ENCODE measurements at places on chromosomes 2 and 18.

DNA sequence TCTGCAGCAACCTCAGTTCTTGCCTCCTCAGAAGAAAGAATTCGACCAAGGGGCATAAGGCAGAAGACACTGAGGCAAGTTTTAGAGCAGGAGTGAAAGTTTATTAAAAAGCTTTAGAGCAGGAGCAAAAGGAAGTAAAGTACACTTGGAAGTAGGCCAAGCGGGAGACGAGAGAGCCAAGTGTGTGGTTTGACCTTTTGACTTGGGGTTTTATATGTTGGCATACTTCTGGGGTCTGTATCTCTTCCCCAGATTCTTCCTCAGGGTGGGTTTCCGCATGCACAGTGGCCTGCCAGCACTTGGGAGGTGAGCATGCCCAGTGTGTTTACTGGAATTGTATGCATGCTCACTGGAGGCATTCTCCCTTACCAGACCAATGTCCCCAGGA, 59.3 kb upstream of the ANKRD44 start:
- no peak for DNase-seq

DNA sequence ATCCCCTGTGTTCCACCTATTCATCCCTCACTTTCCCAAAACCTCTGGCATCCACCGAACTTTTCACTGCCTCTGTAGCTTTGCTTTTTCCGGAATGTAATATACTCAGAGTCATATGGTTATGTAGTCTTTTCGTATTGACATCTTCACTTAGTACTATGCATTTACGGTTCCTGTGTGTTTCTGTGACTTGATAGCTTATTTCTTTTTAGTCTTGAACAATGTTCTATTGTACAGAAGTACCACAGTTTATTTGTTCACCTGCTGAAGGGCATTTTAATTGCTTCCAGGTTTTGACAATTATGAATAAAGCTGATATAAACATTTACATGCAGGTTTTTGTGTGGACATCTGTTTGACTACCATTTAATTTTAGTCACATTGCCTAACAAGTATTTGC, 154.7 kb upstream of the DOK6 start:
- no peak for DNase-seq

GRCh38 chr18:62987055-62987830, 271.9 kb downstream of the PHLPP1 start:
- DNase-seq: no peak

- DNase-seq: no peak
Observed at GRCh38 chr18:71846716-71847115, 697.4 kb downstream of the CBLN2 start.

GRCh38 chr2:117639401-117639800, 175.1 kb upstream of the DDX18 start:
- DNase-seq: no peak

DNA sequence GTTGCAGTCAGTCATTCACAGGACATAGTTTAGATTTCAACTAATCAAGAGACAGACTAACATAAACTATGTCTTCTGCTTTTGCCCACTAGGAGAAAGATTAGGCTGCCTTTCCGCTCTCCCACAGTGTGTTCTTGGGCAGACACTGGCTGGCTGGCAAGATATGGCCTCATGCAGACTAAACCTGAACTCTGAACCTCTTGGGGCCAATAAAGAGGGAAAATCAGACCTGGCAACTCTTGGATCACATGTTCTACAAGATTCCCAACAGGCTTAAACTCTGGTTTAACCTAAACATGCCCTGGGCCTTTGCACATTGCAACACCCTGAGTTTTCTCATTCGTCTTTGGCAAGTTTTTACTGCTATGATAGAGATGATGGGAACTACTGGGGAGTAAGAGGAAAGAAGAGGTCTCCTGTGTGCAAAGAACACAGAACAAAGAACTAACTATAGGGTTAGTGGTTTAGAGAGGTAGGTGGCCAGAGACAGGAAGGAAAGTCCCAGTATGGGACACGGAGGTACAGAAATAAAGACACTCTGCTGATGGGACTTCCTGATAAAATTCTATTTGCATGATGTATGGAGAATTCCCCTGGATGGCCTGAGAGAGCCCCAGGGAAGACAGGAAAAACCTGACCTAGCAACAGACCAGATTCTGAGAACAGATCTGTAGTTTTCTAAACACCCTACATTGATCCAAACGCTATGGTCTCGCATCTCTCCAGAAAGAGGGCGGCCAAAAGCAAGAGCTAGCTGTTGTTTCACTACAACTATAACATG, 2.0 kb upstream of the ATRAID start:
- no peak for DNase-seq

DNA sequence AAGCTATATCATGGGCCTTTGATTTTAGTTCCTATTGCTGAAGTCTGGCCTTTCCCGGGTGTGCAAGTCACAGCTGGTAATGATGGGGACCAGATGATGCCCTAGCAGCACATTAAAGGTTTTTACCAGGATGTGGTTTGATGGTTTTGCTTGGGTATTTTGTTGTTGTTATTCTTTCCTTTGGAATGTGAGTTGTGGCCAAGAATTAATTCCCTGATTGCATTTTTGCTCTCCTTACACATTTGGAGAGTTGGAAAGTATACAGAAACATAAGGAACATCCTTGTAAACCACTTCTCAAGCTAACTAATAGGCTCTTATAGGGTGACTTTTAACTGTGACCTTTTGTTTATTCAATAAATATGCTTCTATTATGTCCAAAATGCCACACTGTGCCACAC, 154.1 kb upstream of the MMADHC start:
- no peak for DNase-seq

- DNase-seq: no peak
Observed at GRCh38 chr2:8623958-8624591, 57.8 kb upstream of the ID2 start.

- no peak for DNase-seq
Observed at GRCh38 chr2:124953921-124954320, 928.8 kb downstream of the CNTNAP5 start.

DNA sequence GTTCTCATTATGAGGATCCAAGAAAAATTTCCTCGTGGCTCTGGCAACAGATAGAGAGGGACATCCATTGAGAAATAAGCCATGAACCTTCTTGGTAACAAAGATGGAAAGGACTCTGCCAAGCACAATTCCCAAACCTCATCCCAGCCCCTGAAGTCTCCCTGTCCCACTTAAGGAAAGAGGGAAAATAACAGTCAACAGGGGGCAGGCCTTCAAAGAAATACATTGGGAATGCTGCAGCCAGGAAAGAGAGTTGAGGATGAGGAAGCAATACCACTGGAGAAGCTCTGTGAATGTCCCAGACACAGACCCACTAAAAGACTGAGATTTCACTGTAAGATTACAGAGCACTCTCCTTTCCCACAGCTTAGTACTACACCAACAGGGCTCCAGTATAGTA, 93.2 kb downstream of the CD226 start:
- no peak for DNase-seq

GRCh38 chr2:1742681-1743395, 1.5 kb downstream of the PXDN start:
- DNase-seq: no peak

Data from T-helper 9 cell (primary cell).